Activated CD4-positive, CD25-positive, alpha-beta regulatory T cell treated with anti-CD3 and anti-CD28 coated beads, Interleukin-2, amount 50 U/mL, for 72 hours (primary cell): ENCODE measurements at places on chromosomes 11 and 22.

GRCh38 chr11:115566180-115566764, 62.1 kb upstream of the CADM1 start:
- DNase-seq = no peak

GRCh38 chr22:35887296-35887875, 141.2 kb downstream of the RBFOX2 start:
- no peak for DNase-seq

DNA sequence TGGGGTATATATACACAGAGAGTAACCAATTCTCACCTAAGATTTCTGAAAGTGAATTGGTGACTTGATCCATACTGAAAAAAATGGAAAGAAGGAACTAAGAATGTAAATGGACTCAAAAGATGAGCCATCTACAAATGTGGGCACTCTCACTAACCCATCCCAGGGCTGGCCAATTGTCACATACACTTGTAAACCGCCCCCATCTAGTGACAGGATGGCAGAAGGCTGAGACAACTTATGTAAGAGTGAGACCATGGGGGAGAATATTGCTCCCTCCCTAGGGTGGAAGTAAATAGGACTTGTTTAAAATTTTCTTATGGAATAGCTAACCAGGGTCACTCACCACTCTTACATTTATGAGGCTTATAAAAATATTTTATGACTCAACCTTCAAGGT, 377.1 kb upstream of the ISX start:
- DNase-seq = no peak

- DNase-seq = peak; percentile 11
Measured at GRCh38 chr11:72229336-72229924, 4.9 kb downstream of the INPPL1 start.

DNA sequence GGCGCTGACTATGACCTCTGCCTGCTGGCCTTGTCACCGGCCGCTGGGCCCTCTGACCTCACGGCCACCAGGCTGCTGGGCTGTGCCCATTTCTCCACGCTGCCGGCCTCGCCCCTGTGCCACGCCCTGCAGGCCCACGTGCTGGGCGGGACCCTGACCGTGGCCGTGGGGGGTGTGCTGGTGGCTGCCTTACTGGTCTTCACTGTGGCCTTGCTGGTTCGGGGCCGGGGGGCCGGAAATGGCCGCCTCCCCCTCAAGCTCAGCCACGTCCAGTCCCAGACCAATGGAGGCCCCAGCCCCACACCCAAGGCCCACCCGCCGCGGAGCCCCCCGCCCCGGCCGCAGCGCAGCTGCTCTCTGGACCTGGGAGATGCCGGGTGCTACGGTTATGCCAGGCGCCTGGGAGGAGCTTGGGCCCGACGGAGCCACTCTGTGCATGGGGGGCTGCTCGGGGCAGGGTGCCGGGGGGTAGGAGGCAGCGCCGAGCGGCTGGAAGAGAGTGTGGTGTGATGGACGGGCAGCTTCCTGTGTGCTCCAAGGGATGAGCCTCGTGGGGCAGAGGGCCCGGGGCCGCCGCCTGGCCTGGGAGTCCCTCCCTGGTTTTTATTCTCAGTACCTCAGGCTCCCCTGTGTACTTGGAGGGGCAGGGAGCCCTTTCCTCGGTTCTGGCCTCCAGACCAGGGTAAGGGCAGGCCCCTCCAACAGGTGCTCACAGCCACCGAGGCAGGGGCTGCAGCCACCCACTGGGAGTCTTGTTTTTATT, 3.0 kb downstream of the LRFN4 start:
- DNase-seq = no peak

DNA sequence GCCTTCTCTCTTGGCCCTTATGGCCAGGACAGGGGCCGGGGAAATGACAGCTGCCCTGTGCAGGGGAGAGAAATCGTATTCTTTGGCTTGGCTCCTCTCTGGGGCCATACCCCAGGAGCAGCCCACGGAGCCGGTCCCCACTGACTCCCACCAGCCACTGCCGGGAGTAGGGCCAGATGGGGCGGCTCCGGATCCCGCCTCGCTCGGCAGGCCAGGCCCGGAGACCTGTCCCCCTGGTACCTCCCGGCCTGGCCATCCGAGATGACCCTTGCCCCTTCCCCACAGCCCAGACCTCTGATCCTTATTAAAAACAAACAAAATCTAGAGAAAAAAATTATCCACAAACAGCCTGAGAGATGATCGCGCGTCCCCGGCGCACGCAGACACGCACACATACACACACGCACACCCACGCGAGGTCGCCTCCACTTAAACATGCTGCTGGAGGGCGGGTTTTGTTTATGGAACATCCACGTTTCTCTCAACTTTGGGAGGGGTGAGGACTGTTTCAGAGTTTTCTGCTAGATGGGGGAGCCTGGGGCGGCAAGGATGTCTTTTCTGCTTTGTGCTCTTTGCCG, 59.1 kb downstream of the IGLL1 start:
- DNase-seq = no peak

- no peak for DNase-seq
Measured at GRCh38 chr11:43746670-43747069, 66.1 kb downstream of the HSD17B12 start.

DNA sequence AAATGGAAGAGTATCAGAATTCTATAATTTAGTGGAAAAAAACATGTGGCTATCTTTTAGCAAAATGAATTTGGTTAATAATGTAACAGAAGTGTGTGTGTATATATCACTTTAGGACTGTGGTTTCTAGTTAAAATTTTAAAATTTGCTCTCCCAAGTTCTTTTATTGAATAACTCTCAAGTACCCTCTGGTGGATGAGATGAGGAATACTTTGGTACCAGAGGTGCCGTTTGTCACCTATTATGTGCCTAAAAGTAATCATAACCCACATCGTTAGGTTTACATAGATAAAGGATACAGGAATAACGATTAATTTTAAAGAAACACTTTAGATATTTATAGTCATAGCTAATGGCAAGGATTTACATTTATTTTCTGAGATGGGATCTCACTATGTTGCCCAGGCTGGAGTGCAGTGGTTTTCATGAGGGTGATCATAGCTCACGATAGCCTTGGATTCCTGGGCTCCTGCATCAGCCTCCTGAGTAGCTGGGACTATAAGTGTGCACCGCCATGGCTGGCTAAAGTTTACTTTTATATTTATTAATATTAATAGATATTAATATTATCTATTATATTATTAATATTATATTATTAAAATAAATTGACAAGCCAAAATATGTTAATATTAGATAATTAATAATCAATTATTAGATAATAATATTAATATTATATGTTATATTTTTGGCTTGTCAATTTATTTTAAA, 66.7 kb upstream of the CAPRIN1 start:
- no peak for DNase-seq

- DNase-seq = no peak
Measured at GRCh38 chr11:58647866-58648265, 25.4 kb downstream of the CNTF start.

- no peak for DNase-seq
Measured at GRCh38 chr11:69273571-69273970, 20.4 kb upstream of the MYEOV start.

- DNase-seq = no peak
Measured at GRCh38 chr11:45481026-45481425, 184.4 kb downstream of the CHST1 start.

DNA sequence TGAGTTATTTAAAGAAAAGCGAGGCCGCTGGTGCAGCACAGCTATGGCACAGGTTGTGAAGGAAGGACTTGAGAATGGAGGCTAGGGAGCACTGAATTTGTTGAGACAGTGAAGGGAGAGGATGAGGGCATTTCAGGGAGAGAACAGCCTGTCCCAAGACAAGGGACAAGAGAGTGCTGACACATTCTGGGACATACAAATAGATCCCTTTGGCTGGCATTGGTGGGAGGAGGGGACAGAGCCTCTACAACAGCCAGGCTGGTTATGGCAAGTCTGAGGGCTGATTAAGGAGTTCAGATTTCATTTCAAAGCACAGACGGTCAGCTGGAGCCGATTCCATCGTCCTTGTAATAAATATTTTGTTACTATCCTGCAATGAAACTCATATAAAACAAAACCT, 1.7 kb upstream of the SLC29A2 start:
- no peak for DNase-seq

- no peak for DNase-seq
Measured at GRCh38 chr11:19079643-19080440, 19.3 kb upstream of the MRGPRX2 start.

DNA sequence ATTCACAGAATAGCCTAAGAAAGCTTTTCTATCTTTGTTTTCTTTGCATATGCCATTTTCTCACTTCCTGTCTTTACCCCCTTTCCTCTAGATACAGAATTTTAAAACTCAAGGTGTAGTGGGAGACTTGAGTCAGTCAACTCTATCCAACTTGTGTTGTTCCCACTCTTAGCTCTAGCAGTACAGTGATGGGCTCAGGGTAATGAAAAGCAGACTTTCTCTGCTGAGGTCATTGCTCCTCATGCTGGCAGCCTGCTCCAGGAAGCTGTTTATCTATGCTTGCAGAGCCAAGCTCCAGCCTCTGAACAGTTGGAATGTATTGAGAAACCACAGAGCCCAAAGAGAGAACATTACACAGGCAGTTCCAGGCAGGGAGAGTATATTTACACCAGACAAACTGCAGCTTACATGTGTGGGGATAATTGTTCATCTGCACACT, 68.1 kb downstream of the CSTPP1 start:
- no peak for DNase-seq

- peak; percentile 32 for DNase-seq
Measured at GRCh38 chr22:46036558-46037408, 59.8 kb upstream of the WNT7B start.

DNA sequence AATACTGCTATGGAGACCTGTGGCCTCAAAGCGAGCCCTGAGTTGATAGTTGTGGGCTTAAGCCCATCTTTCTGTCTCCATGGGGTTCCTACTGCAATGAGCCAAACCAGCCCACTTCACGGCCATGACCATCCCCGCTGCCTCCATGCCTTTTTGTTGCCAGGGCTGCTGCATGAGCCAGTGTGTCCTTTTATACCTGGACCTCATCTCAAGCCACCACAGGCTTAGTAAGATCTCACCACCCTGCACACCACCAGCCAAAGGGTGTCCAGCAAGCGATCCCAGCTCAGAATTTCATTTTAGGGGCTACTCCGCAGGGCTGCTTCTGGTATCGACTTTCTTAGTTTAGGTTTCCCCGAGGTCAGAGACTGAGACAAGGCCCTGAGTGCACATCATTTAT, 8.3 kb downstream of the TP53AIP1 start:
- DNase-seq = no peak

DNA sequence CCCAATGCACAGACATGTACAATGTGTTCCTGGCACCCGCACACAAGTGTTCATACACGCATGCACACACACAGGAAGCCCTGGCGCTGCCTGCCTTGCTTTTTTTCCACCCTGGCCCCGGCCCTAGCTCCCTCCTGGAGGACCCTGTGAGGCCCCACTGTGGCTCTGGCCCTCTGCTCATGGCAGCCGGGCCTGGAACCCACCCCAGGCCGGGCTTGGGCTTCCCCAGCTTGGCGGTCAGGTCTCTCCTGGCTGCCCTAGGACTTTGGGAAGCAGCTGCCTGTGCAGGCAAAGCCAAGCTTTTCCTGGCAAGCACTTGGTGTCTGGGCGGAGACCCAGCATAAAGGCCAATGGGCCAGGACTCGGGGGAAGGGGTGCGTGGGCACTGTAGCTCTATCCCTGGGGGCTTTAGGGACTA, 30.5 kb downstream of the CD82 start:
- DNase-seq = no peak

GRCh38 chr11:57202281-57202680, 20.5 kb downstream of the LRRC55 start:
- no peak for DNase-seq

GRCh38 chr11:105298174-105298573, 158.6 kb upstream of the CARD18 start:
- DNase-seq = no peak

- peak; percentile 37 for DNase-seq
Measured at GRCh38 chr11:34492806-34493414, 20.7 kb downstream of the ELF5 start.

- DNase-seq = no peak
Measured at GRCh38 chr11:6563121-6563619, 40.2 kb downstream of the RRP8 start.

DNA sequence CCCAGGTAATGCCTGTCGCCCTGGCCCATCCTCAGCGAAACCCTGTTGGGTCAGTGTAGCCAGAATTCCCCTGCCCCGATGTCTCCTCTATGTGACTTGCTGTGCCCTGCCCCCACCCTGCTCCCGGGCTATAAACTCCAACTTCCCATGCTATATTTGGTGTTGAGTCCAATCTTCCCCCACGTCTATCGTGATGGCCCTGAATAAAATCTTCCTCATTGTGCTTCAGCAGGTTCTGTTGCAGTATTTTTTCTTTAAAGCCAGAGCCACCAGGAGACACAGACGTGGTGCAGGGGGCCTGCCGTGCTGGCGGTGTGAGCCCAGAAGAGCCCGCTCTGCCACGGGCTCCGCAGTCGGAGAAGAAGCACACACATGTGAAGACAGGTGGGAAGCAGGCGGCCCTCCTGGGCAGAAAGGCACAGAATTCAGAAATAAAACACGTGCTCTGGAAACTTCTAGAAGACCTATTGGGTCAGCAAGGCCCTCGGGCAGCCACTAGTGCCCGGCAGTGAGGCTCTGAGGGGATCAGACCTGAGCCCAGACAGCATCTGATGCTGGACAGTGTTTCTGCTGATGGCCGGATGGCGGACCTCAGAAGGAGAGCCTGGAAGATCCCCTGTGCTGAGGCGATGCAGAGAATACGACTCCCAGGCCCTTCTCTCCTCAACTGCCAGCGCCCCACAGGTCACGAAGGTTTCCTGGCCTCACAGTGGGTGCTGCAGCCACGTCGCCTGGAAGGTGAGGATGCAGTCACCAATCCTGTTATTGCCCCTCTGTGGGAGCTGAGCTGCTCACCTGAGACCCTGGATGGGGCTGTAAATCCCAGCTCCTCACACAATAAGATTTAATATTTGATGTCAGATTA, 501.9 kb downstream of the BRD1 start:
- DNase-seq = peak; percentile 24

DNA sequence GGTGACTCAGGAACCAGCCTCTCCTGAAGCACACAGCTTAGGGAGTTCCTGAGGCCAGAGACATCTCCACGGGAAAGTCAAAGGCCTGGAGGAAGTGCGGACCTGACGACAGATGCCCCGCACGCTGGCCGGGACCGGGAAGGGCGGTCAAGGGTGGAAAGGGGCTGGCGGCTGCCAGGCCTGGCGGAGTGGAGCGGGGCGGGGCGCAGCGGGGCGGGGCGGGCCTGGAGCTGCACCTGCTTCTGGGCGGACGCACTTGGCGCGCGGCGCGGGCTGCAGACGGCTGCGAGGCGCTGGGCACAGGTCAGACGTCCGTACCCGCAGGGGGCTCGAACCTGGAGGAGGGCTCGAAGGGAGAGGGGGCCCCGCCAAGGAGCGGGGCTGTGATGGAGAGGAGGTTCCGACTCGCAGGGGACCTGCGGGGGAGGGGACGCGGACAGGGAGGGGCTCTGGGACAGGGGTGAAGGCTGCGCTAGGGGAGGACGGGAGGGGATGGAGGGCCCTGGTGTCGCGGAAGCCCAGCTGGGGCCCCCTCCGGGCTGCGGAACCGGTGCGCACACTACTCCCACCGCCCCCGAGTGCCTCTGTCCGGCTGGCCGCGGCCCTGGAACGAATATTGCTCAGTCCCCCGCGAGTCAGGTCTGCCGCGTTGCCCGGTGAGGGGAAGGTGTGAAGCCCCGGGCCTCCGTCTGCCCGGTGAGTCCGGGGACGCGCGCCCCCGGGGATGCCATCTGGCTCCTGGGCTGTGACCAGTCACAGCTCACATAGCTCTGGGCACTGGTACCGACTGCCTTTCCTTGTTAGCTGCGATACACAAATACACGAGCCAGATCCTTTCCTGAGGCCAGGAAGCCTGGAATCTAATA, at the start of gene TMEM45B:
Gene TMEM45B, plus strand, starts transcription at position 253 of the 866 bp plus-strand sequence. CDS start 36,635 bp downstream, outside the sequence.
- no peak for DNase-seq
